ENCODE measurements at places on chromosomes 6 and 20.
A peak's percentile ranks its signal among the peaks of the same experiment; 100 is the strongest.

DNA sequence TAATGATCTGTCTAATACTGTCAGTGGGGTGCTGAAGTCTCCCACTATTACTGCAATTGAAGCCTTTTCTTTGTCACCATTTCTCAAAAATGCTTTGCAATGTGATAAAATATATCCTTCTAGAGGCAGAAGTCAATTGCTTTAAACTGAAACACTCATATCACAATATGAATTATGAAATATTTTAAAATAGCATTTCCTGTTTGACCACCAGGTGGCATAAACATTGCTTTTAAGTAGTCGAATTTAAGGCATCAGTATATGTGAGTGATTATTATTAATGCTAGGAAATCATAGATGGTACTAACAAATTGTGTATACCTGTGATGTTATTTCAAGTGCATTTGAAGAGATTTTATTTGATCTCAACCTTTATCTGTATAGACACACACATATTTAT, 87.5 kb downstream of the MEI4 start:
- no peak for DNase-seq

DNA sequence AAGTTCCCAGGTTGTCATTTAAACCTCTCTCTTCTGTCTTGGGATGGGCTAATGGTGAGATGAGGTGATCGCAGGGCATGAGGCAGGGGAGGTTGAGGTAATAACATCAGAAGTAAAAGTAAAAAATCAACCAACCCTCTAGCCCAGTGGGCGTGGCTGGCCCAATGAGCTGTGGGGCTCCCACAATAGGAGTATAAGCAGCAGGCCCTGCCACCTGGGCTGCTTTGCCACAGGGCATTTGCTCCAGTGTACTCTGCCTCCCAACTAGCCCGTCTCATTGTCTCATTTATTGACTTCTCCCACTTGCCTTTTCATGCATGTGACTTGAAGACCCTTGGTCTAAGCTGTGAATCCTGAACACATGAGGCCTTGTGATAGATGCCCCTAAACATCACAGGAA, 62.8 kb downstream of the PHACTR3 start:
- no peak for DNase-seq

- DNase-seq = peak; percentile 57
These were observed 26.0 kb downstream of the SLC17A9 start for GRCh38 chr20:62978561-62978943.

GRCh38 chr20:22403632-22404361, 180.6 kb downstream of the FOXA2 start:
- DNase-seq = no peak

DNA sequence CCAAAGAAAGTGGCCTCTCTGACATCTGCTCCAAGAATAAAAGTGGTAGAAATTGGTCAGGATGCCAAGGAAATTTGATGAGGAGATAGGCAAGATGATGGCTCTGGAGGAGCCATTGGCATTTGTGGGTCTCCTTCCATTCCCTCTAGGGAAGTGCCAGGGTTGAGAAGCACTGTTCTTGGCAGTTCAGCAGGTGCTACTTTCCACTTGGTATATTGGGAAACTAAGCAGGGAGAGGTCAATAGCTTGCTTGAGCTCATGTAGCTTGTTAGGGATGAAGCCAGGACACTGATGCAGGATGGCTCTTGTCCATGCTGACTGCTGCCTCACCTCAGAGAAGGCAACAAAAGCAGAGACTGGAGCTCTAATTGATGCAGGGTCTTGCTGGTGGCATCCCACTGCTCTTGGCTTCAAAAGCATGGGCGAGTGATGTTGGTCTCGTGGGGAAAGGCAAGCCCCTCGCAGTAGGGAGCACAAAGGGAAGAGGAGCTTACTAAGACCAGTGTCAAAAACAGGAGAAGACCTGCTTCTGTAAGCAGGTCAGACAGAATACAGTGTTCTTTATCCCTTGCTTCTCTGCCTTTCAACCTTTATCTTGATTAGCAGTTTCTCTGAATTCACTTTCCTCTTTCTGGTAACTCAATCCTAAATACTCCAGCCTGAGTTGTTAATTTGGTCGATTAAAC, 73.1 kb upstream of the RIPOR2 start:
- DNase-seq = no peak

- DNase-seq = no peak
These were observed 70.1 kb upstream of the AFDN start for GRCh38 chr6:167756597-167756996.

- DNase-seq = no peak
These were observed 26.6 kb upstream of the NPBWR2 start for GRCh38 chr20:64133951-64134407.

DNA sequence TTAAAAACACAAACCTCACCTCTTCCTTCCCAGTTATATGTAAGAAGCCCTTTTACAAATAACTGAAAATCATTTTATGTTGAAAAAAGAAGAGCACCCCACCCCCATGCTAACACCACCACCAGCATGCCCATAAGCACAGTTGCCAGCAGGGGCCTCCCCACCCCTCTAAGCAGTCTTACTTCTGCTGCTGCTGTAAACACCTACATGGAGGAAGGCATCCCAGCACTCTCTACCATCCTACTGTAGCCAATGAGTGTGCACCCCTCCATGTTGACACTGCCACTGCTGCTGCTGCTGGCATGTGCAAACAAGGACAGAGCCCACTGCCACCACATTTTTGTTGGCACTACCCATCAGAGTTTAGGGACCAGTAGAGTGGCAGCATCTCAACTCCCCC, 49.6 kb upstream of the PHIP start:
- DNase-seq = no peak

DNA sequence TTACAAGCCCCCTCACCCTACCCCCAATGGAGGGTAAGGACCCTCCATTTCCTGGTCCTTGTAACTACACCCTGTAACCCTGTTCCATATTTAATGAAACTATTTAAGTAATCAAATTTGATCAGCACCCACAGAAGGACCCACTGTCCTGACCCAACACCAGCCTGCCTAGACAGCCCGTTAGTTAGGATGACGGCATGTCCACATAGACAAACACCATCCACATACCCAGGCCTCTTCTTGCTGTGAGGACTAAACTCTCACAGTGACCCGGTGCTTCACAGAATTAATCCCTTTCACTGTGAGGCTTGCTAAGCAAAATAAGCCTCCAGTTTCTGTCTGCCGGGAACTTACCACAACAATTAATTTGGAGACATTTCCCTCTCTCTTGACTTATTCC, 32.8 kb upstream of the FOXQ1 start:
- no peak for DNase-seq

- no peak for DNase-seq
These were observed 317.6 kb downstream of the HDGFL1 start for GRCh38 chr6:22886650-22887581.

- no peak for DNase-seq
These were observed 160.1 kb downstream of the ZFAND3 start for GRCh38 chr6:37979392-37980221.

GRCh38 chr6:24926192-24926591, 9.6 kb downstream of the RIPOR2 start:
- DNase-seq = no peak

DNA sequence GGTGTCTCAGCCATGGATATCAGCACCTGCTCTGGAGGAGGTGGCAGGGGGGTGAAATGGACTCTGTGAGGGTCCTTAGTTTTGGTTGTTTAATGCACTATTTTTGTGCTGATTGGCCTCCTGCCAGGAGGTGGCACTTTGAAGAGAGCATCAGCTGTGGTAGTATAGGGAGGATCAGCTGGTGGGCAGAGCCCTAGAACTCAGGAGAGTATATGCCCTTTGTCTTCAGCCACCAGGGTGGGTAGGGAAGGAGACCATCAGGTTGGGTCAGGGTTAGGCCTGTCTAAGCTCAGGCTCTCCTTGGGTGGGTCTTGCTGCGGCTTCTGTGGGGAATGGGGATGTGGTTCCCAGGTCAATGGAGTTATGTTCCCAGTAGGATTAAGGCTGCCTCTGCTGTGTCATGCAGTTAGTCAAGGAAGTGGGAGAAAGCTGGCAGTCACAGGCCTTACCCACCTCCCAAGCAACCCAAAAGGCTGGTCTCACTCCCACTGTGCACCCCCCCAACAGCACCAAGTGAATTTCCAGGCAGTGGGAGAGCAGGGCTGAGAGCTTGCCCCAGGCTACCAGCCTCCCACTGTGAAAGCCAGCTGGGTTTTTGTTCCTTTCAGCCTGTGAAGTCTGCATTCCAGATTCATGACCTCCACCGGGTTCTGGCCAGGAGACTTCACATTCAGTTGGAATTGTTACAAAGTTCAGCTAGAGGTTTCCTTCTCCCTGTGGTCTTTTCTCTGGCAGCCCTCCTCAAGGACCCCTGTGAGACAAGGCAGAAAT, 5.7 kb upstream of the OSTM1 start:
- no peak for DNase-seq

GRCh38 chr6:53567701-53568100, 22.8 kb upstream of the GCLC start:
- no peak for DNase-seq
